ENCODE measurements at places on chromosomes 5 and 9. TPM values are rescaled to one million over a fixed set of nuclear protein-coding genes. Genes with fewer than 3 reads are reported as not detected.

LCP2 gene
- polyA plus RNA-seq, result not detected

PHF24 gene
- polyA plus RNA-seq, result 1.8 TPM

TENT4A gene
- polyA plus RNA-seq, result 12.1 TPM

PHPT1 gene
- polyA plus RNA-seq, result 293 TPM

CCL28 gene
- polyA plus RNA-seq, result not detected

FCN2 gene
- polyA plus RNA-seq, result not detected

SH3GL2 gene
- 13.5 TPM for polyA plus RNA-seq

TEX48 gene
- not detected for polyA plus RNA-seq

PCDHB5 gene
- 4.5 TPM for polyA plus RNA-seq

SYNPO gene
- polyA plus RNA-seq, result not detected

GLIPR2 gene
- polyA plus RNA-seq, result 8.0 TPM

TOMM5 gene
- polyA plus RNA-seq, result 262 TPM

TXNDC15 gene
- polyA plus RNA-seq, result 127 TPM

SPINK13 gene
- not detected for polyA plus RNA-seq
